ENCODE measurements at places on chromosomes 12 and 14.
A peak's percentile ranks its signal among the peaks of the same experiment; 100 is the strongest.

DNA sequence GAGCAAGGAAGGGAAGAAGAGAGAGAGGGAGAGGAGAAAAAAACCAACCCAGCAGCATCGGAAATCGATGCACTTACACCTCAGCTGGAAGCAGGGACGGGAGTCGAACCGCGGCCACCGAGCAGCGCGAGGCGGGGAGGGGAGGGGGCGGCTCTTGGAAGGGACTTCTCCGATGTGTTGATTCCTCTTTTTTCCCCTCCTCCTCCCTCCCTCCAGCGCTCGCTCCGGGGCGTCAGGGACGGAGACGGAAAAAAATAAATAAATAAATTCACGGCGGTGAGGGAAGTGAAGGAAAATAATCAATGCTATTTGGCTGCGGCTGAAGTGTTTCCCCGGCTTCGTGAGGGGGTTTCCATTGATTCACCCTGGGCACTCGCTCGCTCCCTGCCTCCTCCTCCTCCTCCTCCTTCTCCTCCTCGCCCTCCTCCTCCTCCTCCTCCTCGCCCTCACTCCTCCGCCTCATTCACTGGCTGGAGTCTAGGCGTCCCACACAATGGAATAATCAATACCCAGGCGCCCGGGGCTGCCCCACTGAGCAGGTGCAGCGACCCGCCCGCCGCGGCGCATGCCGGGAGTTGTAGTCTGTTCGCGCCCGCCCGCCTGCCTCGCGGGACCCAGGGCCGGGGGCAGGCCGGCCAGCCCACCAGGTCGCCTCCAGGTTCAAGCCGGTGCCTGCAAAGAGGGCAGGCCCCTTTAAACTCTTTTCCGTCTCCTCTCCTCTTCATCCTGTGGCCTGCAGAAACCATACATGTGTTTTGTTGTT lies at the start of gene ZFHX2:
Gene ZFHX2, minus strand, starts transcription at position 500 of the 763 bp plus-strand sequence. CDS start 16,440 bp downstream, outside the sequence.
- DNase-seq, result peak; percentile 89

- no peak for DNase-seq
Observed at GRCh38 chr14:54676812-54677708, 110.1 kb downstream of the SAMD4A start.

- DNase-seq, result no peak
Observed at GRCh38 chr12:92362126-92362525, 216.5 kb upstream of the BTG1 start.

GRCh38 chr12:12883369-12884001 lies 7.9 kb upstream of the GPRC5A start:
- DNase-seq, result no peak

DNA sequence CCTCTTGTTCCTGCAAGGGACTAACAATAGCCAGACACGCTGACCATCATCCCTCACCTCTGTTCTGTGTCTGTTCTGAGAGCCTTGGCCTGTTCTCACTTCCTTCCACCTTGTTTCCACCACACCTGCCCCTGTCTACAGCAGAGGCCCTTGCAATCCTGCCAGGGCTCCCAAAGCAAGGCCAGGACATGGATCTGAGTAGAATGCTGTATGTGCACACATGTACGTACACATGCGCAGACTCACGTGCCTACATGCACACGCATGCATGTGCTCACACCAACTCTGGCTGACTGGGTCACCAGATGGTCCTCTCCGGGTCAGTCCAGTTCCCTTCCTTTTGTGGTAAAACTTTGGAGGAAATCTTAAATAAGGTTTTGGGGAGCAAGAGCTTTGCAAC lies 133.0 kb upstream of the C14orf180 start:
- DNase-seq, result no peak

- DNase-seq, result no peak
Observed at GRCh38 chr12:54521293-54522060, 23.9 kb downstream of the NCKAP1L start.

DNA sequence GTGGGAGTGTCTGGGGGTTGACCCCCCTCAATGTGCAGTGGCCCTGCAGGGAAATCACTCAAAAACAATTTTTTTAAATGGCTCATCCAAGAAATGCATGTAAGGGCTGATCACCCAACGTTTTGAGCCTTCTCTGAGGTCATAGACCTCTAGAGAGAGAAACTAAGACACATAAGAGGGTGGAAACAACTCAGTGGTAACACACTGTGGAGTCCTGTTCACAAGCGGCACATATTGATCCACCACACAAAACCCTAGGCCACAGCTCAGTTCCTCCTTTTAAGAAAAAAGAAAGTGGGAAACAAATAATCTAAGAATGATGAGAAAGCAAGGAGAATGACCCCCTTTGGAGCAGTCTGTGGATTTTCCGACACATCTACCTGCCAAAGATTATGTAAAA lies 83.0 kb upstream of the METAP2 start:
- no peak for DNase-seq

DNA sequence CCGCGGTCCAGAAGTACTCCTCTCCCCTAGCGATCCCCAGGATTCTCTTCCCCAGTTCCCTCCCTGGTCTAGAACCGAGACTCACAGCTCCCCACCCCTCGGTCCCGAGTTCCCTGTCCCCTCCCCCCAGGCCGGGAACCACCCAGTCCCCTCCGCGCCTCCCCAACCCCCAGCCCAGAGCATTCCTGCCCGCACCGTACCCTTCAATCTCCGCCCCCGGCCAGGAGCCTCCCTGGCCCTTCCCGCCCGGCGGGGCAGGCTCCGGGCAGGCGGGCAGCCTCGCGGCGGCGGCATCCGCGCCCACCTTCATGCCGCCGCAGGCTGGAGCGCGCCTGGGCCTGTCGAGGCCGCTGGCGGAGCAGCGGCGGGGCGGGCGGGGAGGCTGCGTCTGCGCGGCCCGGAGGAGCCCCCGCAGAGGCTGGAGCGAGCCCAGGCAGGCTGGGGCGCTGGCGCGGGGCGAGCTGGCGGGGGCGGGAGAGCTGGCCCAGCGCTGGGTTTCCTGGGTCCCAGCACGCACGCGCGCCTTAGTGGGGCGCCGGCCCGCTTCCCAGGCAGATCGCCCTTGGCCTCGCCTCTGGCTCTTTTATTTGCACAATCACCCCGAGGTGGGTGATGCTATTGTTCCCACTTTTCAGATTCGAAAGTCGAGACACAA lies 22.2 kb upstream of the GPR132 start:
- DNase-seq, result peak; percentile 46

- no peak for DNase-seq
Observed at GRCh38 chr12:64723630-64724029, 35.6 kb downstream of the GNS start.

- no peak for DNase-seq
Observed at GRCh38 chr12:5374713-5375112, 57.2 kb upstream of the NTF3 start.

- peak; percentile 13 for DNase-seq
Observed at GRCh38 chr14:42222924-42223471, 616.3 kb downstream of the LRFN5 start.

GRCh38 chr14:84856751-84857534 lies 673.0 kb upstream of the FLRT2 start:
- DNase-seq, result no peak

Data from GM12892 (cell line).